ENCODE measurements at places on chromosomes 2 and 18.

DNA sequence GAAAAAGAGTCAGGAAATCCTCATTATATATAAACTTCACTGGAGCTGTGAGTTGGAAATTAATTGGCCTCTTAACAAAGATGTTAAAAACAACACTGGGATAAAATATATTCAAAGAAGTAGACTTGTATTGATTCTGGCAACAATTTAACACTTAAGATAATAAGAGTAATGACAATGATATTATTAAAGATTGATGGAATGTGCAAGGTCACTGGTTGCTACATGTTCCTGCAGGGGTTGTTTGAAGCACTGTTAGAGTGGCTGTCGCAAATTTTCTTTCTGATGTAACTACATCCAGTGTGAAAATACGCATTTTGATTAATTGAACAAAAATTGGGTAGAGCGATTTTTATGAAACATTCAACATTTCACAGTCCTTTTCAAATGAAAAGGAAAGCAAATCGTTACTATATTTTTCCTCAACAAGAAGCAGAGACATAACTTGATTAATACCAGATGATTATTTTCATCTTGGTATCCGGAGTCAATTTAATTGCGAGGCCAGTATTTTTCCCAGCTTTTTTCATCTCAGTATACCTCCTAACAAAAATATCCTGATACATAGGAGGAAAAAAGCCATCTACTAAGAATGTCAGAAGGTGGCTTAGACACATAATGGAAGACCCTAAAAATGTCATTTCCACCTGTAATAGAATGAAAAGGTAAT is 6.1 kb downstream of the PTGR3 start:
- DNase-seq = no peak

DNA sequence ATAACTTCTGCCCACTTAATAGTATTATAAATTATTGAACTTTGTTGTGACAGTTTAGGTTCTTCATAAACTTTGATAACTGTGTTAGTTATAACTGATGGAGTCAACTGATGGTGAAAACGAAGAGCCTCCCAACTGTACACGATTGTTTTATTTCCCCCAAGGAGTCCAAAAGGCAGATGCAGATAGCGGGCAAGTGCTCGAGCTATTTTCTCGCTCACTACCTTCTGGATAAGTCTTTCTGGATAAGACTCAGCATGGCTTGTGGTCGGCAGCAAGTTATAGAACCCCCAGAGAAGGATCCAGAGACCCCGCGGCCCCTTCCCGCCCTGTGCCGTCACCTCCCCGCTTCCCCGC is 517 bp downstream of the GCFC2 start:
- DNase-seq = no peak

DNA sequence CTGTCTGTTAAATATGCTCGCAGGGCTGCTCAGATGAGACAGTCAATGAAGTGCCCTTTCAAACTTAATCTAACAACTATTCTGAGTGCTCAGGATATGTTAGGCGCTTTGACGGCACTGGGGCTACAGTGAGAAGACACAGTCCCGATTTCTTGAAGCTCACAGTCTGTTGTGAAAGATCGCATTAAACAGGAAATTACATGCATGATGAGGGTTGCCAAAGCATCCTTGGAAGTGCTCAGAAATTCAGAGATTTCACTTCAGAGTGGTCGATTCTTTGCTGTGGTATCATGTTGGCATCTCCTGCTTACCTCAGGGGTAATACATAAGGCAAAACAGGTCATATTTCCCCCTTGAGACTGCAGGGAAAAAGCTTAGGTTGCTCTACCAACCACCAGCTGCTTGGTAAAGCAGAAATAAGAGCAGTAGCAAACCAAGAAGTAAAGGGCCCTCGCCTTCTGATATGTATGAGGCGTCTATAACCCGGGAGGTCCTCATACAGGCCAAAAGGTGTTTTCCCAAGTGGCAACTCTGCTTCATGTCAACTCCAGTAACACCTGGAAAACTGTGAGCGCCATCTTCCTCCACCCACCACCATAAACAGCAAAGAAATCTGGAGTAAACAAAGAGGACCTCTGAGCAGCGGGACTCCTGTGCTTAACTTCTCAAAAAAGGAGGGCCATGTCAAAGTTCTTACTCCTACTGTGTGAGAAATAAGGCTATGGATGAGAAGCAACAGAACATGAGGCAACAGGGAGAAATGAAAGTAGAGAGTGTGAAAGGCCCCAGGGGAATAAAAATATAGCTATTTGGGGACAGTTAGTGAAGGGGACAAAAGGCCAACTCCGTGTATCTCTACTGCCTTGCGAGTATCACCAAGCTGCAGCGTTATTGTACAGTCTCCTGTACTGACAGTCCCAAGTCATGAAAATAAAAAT is 79.3 kb downstream of the CLHC1 start:
- no peak for DNase-seq

DNA sequence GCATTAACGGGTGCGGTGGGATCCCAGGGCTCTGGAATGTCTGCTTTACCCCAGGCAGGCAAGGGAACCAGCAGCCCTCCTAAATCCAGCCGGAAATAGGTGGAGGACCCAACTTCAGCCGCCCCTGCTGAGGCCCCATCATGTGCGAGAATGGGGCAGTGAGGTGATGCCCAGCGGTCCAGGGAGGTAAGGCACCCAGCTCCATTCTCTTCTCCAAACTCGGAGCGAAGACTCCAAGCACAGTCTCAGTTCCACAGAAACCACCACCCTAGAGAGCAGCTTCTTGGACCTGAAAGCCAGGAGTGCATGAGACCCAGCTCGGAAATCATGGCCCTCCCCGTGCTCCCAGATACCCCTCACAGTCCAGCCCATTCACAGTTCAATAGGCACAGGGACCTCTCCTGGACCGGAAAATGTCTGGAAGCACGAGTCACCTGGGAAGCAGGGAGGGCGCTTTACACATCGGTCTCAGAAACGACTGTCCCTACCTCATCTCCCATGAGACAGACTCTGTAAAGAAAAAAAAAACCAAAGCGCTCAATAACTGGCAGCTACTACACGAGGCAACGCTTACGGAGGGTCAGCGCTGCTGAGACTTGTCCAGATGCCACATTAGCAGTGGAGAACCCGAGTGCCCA is 2.0 kb downstream of the SDC1 start:
- no peak for DNase-seq

DNA sequence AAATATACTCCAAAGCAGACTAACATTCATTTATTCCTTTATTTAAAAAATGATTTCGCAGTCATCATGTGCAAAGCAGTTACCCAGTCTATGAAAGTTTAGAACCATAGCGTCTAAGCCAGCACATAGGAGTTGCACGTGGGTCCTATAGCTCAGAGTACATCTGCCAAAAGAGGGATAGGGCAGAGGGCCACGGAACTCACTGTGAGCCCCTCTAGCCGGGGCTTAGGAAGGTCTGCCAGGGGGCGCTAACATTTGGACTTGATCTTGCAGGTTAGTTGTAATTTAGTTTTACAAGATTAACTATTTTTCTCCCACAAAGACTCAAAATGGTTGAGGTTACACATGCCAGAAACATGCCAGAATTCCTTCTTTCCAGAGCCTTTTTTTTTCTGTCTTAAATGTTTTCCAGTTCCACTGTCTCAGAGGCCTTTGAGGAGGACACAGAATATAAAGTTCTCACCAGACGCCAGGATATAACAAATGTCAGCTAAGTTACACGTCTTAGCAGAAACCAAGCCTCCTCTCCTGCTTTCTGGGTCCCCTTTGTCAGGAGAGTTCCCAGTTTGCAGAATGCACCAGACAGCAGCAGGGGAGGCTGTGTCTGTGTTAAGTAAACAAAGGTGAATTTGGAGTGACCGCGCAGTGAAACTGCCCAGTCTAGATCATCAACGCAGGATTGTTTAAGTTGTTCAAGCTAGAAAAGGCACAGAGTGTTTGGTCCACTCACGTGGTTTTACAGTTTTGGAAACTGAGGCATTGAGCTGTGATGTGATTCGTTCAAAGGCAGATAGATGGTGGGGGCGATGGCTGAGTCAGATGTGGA is 292.0 kb downstream of the PRKCE start:
- DNase-seq = no peak

- DNase-seq = no peak
These were observed 9.1 kb downstream of the NEURL3 start for GRCh38 chr2:96495982-96496629.

DNA sequence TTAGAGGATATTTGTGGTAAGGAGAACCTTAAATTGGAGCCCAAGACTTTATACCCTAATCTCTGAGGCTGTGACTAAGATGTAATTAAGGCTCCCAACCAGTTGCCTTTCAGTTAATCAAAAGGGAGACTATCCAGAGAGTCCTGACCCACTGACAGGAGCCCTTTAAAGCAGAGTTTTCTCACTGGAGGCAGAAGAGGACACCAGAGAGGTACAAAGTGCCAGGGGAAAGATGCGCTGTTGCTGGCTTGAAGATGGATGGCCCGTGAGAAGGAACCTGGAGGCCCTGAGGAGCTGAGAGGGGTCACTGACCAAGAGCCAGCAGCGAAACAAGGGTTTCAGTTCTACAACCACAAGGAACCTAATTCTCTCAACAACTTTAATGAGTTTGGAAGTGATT is 137.3 kb downstream of the TMEM131 start:
- no peak for DNase-seq

GRCh38 chr2:88227446-88227845 is 57.3 kb downstream of the THNSL2 start:
- no peak for DNase-seq

GRCh38 chr2:160294339-160294803 is 94.3 kb upstream of the ITGB6 start:
- DNase-seq = peak; percentile 34

DNA sequence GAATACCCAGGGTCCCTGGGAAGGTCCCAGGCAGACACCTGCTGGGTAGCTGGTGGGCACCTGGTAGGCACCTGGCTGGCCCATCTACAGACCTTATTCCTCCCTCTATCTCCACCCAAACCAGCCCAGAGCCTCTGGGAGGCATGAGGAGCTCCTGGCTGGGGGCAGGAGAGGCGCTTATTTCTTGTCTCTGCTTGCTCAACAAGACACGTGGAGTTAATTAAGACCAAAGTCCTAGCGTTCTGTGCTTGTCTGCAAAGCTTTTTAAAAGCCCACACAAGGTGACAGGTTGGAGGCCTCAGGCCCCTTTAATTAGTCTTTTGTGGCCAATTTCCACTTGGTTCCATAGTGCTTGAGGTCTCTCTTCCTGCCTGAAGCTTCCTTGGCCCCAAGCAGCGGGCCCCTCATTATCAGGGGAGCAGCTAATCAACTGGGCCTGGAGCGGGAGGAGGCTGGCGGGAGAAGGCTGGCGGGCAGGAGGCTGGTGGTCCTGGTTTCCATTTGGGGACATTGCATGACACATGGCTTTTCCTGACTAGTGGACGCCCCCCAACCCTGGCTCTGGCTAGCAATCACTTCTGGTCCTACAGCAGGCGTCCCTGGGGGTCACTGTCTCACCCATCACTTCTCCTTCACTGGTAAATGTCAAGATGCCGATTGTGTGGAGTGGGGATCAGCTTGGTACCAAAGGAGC is 65.4 kb upstream of the HDAC4 start:
- no peak for DNase-seq

GRCh38 chr2:216306868-216307267 is 65.4 kb downstream of the MARCHF4 start:
- DNase-seq = no peak

- peak; percentile 35 for DNase-seq
These were observed 2.0 kb downstream of the PHLPP1 start for GRCh38 chr18:62717169-62717924.

DNA sequence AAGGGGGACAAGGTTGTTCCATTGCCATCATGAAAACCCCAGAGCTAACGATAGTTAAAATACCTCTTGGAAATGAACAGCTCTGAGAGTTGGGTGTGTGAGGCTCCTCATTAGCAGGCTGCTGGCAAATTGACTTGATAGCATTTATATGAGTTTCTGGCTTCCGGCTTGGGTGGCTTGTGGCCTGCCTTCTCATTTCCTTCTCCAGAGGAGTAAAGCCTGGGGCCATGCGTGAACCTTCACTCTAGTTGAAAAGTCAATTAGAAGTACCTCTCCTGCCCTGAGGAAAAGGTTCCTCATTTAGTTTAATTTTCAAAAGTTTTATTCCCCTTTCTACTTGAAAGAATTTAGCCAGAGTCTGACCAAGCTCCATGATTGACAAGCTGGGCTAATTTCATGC is 67.1 kb downstream of the MGAT5 start:
- peak; percentile 70 for DNase-seq

DNA sequence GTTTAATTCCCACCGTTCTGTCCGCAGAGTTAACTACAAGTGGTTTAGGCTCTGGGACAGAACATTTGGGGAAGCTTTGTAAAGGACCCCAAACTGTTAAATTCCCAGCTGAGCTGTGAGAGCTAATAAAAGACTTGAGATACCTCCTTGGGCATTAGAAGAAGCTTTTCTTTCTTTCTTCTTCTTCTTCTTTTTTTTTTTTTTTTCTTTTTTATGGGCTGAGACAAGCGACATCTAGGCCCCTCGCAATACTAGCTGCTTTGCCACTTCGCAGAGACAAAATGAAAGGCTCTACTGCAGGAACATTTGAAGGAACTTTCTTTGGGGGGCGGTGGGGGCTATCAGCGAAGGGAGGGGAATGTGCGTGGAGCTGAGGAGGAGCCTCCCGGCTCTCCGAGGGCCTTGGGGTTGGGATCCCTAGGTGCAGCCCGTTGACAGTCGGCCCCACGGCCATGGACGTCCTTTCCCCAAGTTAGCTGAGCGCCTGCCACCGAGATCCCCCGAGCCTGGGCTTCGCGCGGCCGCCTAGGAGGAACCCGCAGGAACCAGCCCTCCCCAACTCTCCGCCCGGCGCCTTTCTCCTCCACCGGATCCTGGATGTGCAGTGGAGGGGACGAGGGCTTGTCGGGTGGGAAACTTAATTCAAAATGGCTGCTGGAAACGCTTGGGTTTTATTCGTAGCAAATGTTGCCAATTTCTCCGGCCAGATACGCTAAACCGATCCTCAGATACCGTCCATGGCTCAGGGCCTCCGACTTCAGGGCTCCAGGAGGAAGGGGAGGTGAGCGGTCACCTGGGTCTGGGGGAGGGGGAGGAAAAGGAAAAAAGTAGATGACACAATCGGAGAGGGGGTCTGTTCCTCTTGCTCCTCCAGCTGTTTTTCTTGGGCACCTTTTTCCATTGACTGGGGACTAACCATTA is 4.2 kb downstream of the MEIS1 start:
- no peak for DNase-seq

GRCh38 chr2:43114210-43114609 is 112.2 kb downstream of the ZFP36L2 start:
- DNase-seq = no peak

DNA sequence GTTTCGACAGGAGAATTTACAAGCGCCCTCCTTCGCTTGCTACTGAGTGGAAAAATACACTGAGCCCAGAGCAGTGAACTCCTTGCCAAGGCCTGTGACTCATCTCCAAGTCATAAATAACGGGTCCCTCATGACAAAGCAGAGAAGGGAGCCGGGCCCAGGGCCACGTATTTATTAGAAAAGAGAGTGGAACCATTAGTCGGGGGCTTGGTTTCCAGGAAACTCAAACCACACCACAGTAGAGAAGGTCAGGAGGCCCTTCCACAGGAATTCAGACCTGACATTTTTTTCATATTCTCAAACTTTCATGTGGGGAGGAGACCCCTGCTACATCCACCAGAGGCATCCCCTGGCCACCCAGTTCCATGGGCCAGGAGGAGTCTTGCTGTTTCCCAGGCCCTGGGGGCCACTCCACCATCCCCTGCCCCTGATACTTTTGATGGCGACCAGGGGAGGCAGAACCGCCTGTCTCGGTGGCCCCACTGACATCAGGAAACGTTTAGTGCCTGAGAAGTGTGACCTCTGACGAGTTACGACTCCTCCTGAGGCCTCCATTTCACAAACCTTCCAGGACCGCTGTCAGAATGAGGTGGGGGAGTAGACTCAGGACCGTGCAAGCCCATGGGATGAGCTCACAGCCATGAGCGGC is 289.7 kb downstream of the DYSF start:
- no peak for DNase-seq
